ENCODE measurements at places on chromosomes 4 and X.
A peak's percentile ranks its signal among the peaks of the same experiment; 100 is the strongest.

DNA sequence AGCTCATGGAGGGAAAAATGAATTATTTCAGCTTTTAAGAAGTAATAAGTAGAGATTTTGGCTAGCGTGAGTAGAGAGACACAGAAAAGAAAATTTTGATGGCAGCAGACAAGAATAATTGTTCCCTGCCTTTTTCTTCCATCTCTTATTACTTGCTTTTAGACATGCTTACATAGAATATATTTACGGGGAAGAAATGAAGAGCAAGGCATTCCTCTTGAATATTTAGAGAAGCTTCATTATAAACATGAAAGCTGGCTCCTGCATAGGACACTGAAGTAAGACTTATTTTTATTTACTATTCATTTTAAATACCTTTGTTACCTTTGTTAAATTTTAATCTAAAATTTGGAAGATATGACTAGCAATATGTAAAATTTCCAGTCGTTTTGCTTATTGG, 32.2 kb downstream of the DCK start:
- no peak overlapping the region for H3K27ac ChIP-seq
- H3K27me3 ChIP-seq = no peaks in the 10 kb centered on the region
- no peak overlapping the region for H3K4me3 ChIP-seq
- DNase-seq = no peak
- peaks cover 3% of the 10 kb centered on the region for H3K4me1 ChIP-seq

DNA sequence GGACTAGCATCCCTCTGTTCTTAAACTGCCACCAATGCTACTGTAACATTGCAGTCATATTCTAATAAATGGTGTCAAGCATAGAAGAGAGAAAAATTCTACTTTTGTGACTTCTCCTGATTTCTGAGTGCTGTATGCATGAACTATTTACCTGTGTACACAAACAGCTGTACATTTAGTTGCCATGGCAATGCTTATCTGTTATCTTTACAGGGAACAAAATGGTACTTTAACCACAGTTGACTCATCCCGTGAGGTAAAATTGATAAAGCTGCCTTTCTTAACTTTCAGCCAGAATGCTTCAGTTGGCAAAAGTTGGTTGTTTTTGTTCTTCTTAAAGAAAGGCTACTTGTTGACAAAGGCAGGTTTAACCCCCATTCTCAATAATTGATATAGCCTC, 587.5 kb upstream of the MAGEB2 start:
- no peaks in the 10 kb centered on the region for H3K27me3 ChIP-seq
- H3K4me3 ChIP-seq = no peak overlapping the region
- no peak for DNase-seq
- no peaks in the 10 kb centered on the region for H3K36me3 ChIP-seq

DNA sequence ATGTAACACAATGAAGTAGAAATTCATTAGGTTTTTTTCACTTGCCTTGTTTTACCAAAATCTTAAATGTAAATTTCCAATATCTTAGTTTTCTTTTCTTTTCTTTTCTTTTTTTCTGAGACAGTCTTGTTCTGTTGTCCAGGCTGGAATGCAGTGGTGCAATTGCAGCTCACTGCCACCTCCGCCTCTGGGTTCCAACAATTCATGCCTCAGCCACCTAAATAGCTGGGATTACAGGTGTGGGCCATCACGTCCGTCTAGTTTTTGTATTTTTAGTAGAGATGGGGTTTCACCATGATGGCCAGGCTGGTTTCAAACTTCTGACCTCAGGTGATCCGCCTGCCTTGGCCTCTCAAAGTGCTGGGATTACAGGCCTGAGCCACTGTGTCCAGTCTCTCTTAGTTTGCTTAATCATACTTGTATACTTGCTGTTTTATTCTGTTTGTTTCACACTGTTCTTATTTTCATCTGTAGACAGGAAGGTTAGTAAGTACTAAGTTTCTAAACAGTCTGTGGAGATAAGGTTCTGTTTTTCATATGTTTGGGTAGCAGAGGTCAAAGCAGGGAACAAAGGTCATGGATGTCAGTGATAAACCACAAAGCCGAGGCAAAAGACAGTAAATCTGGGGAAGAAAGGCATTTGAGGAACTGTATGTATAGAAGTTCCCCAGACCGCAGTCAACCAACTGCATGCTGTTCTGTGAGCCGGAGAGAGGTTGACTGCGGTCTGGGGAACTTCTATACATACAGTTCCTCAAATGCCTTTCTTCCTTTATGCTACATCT, 129.1 kb downstream of the CBR4 start:
- H3K36me3 ChIP-seq = peaks cover 12% of the 10 kb centered on the region
- H3K27ac ChIP-seq = no peak overlapping the region
- peaks cover 33% of the 10 kb centered on the region for H3K27me3 ChIP-seq

- H3K27me3 ChIP-seq = no peaks in the 10 kb centered on the region
- no peak for DNase-seq
- no peaks in the 10 kb centered on the region for H3K36me3 ChIP-seq
- H3K4me3 ChIP-seq = no peak overlapping the region
Measured at GRCh38 chr4:7264694-7265093, 72.4 kb downstream of the SORCS2 start.

- H3K4me3 ChIP-seq = no peak overlapping the region
- no peak overlapping the region for H3K27ac ChIP-seq
- DNase-seq = peak; percentile 52
- peaks cover 30% of the 10 kb centered on the region for H3K4me1 ChIP-seq
- H3K27me3 ChIP-seq = peaks cover 22% of the 10 kb centered on the region
Measured at GRCh38 chr4:38179690-38180377, 219.6 kb downstream of the PTTG2 start.

- H3K27ac ChIP-seq = no peak overlapping the region
- H3K4me1 ChIP-seq = no peaks in the 10 kb centered on the region
- H3K36me3 ChIP-seq = no peaks in the 10 kb centered on the region
- no peaks in the 10 kb centered on the region for H3K27me3 ChIP-seq
- DNase-seq = no peak
Measured at GRCh38 chr4:165921546-165921945, 48.5 kb downstream of the TLL1 start.

GRCh38 chr4:20318909-20319277, 67.2 kb downstream of the SLIT2 start:
- no peak for DNase-seq
- H3K4me1 ChIP-seq = no peaks in the 10 kb centered on the region
- H3K27me3 ChIP-seq = no peaks in the 10 kb centered on the region
- no peaks in the 10 kb centered on the region for H3K36me3 ChIP-seq
- H3K27ac ChIP-seq = no peak overlapping the region

- H3K27ac ChIP-seq = no peak overlapping the region
- peaks cover 31% of the 10 kb centered on the region for H3K36me3 ChIP-seq
- H3K4me1 ChIP-seq = peaks cover 37% of the 10 kb centered on the region
Measured at GRCh38 chr4:109574443-109574850, 14.4 kb downstream of the MCUB start.

DNA sequence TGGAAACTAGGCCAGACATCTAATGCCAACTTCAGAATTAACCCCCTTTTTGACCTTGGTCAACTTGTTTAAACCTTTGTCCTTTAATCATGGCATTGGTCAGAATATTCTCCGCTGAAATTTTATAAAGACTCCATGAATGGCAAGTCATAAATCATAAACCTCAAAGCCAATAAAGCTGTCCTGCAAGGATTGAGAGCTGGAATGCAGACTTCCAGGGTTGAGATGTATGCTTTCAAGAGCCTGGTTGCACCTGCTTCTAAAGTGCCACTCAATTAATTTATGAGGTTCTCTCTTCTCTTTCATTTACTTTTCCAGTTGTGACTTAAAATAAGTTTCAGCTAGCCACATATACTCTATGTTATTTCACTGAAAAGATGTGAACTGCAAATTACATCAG, 136.2 kb upstream of the HCCS start:
- no peak overlapping the region for H3K4me3 ChIP-seq
- no peaks in the 10 kb centered on the region for H3K36me3 ChIP-seq
- H3K27me3 ChIP-seq = no peaks in the 10 kb centered on the region
- H3K4me1 ChIP-seq = no peaks in the 10 kb centered on the region

DNA sequence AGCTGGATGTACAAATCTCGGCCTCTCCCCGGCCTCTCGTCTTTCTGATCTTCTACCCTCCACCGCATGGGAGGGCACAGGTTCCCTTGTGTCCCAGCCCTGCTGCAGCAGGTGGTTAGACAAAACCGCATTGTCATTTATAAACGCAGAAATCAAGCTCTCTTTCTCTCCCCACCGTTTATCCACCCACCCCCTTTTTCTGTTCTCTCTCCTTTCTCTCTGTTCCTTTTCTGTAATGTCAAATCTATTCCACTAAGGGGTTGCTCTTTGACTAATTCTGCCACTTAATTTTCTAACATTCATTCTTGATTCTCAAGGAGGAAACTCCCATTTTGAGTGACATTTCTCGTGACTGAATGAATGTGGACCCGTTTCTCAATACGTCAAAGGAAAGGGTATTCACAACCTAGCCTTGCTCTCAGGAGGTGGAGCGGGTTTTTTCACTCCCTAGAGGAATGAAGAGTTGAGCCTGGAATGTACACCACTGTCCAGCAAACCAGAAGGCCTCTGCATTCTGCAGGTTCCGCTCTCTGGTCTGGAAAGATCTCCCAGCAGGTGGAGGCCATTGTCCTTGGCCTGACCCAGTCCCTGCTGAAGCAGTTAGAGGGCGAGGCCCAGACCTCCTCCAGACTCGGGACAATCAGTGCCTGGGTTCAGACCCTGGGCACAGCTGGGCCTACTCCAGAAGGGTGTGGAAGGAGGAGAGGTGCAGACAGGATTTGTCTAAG, 70.9 kb upstream of the ENPP6 start:
- H3K27me3 ChIP-seq = no peaks in the 10 kb centered on the region
- DNase-seq = peak; percentile 59
- peaks cover 29% of the 10 kb centered on the region for H3K4me1 ChIP-seq
- no peaks in the 10 kb centered on the region for H3K36me3 ChIP-seq
- peak overlapping the region; percentile 80 for H3K4me3 ChIP-seq
- H3K27ac ChIP-seq = peak overlapping the region; percentile 89

GRCh38 chr4:101954975-101955678, 164.6 kb downstream of the BANK1 start:
- no peak for DNase-seq
- H3K27ac ChIP-seq = no peak overlapping the region
- H3K36me3 ChIP-seq = no peaks in the 10 kb centered on the region

DNA sequence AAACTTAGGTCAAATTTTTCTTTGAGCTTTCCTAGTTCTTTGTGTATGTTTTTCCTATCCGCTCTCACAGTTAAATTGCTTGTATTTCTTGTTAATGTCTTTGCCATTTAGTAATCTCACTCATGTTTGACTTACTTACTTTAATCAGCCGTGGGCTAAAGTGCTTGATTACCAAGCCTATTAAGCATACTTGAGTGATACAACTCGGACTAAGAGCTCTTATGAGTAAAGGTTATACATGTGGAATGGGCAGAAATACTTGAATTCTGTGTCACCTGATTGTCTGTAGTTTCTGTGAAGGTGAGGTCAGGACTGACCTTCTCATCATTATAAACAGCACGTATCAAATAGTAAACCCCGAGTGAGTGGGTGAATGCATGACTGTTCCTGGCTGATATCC, 664.5 kb downstream of the PDHA2 start:
- H3K27ac ChIP-seq = no peak overlapping the region
- no peaks in the 10 kb centered on the region for H3K36me3 ChIP-seq
- DNase-seq = no peak

DNA sequence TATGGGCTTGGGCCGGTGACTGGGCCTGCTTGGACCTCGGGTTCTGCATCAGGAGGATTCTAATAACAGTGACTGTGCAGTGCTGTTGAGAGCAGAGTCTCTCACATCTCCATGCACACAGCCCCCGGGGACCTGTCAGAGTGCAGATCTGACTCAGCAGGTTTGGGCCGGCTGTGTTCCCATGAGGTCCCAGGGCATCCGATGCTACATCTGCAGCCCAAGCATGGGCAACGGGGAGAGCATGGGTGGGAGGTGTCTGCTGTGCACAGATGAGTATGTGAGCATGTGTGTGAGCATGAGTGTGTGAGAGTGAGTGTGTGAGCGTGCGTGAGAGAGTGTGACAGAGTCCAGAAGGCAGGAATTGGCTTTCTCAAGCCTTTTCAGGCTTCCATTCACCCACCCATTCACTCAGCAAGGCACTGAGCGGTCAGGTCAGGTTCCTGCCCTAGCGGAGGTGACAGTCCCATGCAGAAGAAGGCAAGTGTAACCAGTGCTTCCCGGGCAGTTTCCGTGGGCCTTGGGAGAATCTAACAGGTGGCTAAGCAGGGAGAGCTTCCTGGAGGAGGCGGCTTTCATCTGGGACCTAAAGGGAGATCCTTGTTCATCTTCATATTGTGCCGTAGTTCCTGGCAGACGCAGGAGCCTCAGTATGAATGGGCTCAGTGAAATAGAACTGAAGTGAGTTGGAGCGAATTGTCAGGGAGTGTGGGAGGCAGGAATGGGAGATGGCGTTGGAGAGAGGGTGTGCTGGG, 62.6 kb downstream of the SORCS2 start:
- no peak for DNase-seq
- no peaks in the 10 kb centered on the region for H3K27me3 ChIP-seq
- no peak overlapping the region for H3K4me3 ChIP-seq
- H3K4me1 ChIP-seq = no peaks in the 10 kb centered on the region
- H3K36me3 ChIP-seq = no peaks in the 10 kb centered on the region

GRCh38 chrX:136814847-136815750, 34.4 kb upstream of the ARHGEF6 start:
- H3K36me3 ChIP-seq = peaks cover 40% of the 10 kb centered on the region
- H3K27ac ChIP-seq = no peak overlapping the region
- H3K4me1 ChIP-seq = peaks cover 27% of the 10 kb centered on the region
- DNase-seq = no peak
- no peaks in the 10 kb centered on the region for H3K27me3 ChIP-seq

- DNase-seq = no peak
- no peak overlapping the region for H3K27ac ChIP-seq
Measured at GRCh38 chr4:78219825-78220224, 162.7 kb downstream of the FRAS1 start.

DNA sequence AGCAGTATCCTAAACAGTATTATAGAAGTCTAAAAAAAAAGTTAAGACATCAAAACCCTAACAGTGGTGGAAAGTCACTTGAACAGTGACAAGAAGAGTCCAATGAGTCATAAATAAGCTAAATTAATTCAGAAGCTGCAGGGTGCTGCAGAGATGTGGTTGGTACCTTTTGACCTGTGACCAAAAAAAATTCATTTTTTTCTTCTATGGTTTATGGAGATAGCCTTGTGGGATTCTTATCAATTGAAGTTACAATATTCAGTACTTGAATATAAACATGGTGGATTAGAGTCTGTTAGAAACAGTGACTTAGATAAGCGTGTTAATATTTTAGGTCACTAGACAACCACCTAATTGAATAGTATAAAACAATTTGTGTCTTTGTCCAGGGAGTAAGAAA, 35.4 kb downstream of the CCSER1 start:
- no peak overlapping the region for H3K27ac ChIP-seq
- no peak for DNase-seq
- H3K4me3 ChIP-seq = no peak overlapping the region
- H3K4me1 ChIP-seq = no peaks in the 10 kb centered on the region

- peak overlapping the region; percentile 56 for H3K4me3 ChIP-seq
- peak overlapping the region; percentile 77 for H3K27ac ChIP-seq
- no peaks in the 10 kb centered on the region for H3K36me3 ChIP-seq
Measured at GRCh38 chr4:148216866-148217814, 225.1 kb downstream of the NR3C2 start.

Measured in T-helper 2 cell treated with Interferon-gamma antibody and Interleukin-4, amounts not matched to agents 5 μg/mL and 100 μg/mL, for 36 hours (primary cell).